ENCODE measurements at places on chromosomes 3 and 15.

DNA sequence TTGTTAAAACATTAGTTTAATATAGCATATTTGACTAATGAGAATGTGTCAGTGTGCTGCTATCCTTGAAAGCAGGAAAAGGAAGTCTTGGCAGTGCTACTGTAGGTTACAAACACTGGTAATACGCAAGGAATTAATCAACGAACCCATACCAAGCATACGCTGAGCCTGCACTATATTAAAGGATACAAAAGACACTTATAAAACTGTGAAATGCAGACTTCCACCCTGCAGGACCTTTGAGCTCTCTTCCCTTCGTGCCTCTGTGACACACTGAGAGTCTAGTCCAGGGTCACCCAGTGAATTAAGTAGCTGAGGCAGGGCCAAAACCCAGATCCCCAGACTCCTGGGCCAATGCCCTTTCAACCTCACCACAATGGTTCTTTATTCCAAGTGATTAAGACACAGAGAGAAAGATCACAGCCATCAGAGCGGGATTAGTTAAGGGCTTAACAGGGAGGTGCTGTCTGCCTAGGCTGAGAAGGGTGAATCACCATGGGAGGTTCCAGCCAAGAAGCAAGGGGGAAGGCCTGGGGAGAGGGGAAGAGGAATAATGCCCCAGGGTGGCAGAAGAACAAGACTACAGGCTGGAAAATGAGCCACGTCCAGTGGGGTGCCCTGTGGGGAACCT lies 6.8 kb downstream of the ANXA2 start:
- DNase-seq: no peak
- no peaks in the 10 kb centered on the region for H3K27me3 ChIP-seq
- H3K27ac ChIP-seq: peak overlapping the region; percentile 23
- H3K36me3 ChIP-seq: peaks cover 63% of the 10 kb centered on the region

DNA sequence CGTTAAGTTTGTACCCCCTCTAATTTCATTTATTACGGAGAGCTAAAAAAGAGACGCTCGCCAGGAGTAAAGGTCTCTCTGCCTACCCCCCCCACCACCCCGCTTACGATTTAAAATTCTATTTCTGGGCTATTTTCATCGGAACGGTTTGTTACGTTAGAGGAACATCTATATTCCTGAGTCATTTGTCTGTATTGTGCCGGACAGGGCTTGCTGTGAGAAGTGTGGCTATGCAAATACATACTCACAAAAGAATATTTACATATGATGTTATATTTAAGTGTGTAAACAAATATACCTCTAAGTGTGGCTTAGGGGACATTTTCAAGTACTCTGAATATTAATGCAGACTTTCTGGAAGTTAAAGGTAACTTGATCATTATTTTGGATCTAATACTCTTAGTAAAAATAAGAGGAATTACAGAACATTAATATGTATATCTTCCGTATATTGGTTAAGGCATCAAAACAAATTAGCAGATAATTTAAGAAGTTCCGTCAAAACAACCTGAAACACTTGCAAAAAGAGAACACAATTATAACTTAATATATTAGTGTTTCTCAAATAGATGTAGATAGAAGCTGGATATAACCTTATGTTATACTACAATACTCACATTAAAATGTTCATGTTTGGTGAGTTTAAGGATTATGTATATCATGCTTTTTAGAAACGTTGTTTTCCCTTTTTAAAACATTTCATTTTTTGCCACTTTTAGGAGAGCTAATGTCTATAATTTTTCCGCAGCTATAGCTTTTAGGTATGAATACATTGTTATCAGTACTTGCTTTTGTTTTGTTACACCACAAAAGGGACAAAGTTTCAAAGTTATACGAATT lies 1.6 kb upstream of the SHOX2 start:
- peak overlapping the region; percentile 27 for H3K4me3 ChIP-seq
- no peak for DNase-seq
- H3K27ac ChIP-seq: no peak overlapping the region
- H3K36me3 ChIP-seq: peaks cover 8% of the 10 kb centered on the region
- peaks cover 60% of the 10 kb centered on the region for H3K27me3 ChIP-seq

DNA sequence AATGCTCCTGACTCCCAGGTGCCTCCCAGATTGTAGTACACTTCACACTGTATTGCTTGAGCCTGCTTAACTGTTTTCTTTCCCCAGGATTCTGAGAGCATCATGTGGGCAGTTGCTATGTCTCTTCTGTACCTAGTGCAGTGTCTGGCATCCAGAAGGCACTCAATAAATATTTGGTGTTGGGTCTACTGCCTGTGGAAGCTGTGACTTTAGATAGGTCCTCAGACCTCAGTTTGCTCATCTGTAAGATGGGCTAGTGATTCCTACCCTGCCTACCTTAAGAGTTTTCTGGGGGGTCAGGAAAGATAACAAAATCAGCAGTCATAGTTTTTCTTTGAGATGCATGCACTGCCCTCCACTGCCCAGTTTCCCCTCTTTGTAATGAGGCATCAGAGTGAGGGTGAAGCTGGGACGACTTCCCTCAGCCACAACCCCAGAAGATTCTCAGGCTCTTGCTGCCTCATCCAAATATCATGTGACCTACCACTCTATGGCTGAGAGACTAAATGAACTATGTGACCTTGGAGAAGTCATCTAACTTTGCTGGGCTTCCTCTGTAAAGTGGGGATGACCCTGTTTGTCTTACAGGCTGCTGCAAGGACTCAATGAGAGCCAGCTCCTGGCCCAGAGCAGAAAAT lies 50.4 kb downstream of the ATP2B2 start:
- no peak for DNase-seq
- no peak overlapping the region for H3K27ac ChIP-seq
- no peak overlapping the region for H3K4me3 ChIP-seq
- no peaks in the 10 kb centered on the region for H3K36me3 ChIP-seq
- H3K4me1 ChIP-seq: no peaks in the 10 kb centered on the region

- H3K36me3 ChIP-seq: peaks cover 16% of the 10 kb centered on the region
- peaks cover 43% of the 10 kb centered on the region for H3K4me1 ChIP-seq
- peaks cover 14% of the 10 kb centered on the region for H3K27me3 ChIP-seq
- H3K27ac ChIP-seq: no peak overlapping the region
Measured at GRCh38 chr3:101938262-101938847, 89.0 kb downstream of the NFKBIZ start.

DNA sequence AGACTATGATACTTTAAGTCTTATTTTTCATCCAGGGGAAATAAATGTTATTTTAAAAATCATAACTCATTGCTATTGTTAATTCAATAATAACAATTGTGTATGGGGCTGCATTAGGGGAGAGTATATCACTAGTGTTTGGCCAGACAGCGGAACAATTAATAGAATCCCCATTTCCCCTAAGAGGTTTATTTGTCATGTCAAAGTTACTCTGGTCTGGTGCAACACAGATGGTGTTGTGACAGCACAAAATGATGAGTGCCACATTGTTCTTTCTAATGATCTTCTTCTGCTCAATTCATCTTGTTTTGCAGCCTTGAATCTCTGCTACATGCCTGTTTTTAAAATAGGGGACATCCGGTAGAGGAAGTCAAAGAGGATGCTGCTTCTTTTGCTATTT lies 351.6 kb downstream of the NSUN3 start:
- H3K36me3 ChIP-seq: no peaks in the 10 kb centered on the region
- DNase-seq: no peak
- H3K4me1 ChIP-seq: no peaks in the 10 kb centered on the region
- H3K27me3 ChIP-seq: no peaks in the 10 kb centered on the region
- no peak overlapping the region for H3K4me3 ChIP-seq

GRCh38 chr3:3227640-3228039 lies 48.1 kb upstream of the CRBN start:
- no peak overlapping the region for H3K27ac ChIP-seq
- H3K4me3 ChIP-seq: no peak overlapping the region
- H3K36me3 ChIP-seq: no peaks in the 10 kb centered on the region

DNA sequence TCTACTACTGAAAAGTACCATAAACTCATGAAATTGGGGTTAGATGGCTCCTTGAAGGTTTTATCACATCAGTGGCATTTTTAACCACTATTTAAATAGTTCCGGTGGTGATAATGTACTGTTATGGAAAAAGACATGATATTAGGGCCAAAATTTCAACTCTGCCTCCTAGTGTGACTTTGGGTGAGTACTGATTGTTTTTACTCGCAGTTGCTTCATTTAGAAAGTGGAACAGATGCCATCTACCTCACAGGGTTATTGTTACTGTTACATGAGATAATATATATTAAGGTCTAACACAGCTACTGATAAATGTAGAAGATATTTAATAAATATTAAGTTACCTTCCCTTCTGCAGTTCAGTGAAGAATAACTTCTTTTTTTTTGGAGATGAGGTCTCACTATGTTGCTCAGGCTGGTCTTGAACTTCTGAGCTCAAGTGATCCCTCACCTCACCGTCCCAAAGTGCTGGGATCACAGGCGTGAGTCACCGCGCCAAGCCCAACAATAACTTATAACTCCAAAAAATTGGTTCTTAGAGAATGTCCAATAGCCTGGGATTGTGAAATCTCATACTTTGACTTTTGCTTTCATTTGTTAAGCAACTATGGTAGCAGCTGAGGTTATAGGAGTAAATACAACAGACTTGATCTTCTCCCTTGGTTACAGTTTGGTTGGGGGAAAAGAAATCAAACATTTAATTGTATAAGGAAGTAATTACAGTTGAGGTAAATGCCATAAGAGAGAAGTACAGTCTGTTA lies 48.3 kb downstream of the MEF2A start:
- no peak overlapping the region for H3K4me3 ChIP-seq
- H3K36me3 ChIP-seq: peaks cover 3% of the 10 kb centered on the region
- DNase-seq: no peak
- H3K27me3 ChIP-seq: no peaks in the 10 kb centered on the region

DNA sequence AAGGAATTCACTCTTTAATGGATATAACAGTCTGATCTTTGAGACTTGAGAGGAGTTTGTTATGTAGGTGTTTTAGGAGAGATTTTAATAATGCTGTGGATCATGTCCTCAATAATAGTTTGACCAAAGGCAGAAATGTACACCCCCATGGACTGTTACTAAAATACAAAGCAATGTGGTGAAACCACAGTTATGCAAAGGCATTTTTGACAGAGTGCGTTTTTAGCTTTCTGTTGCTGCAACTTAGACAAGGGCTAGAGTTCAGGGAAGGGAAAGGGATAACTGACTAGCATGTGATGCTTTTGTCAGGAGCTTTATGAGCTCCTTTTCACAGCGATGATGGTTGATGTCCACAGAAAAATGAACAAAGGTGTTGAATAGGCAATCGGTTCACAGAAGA lies 3.6 kb upstream of the STARD5 start:
- H3K4me3 ChIP-seq: no peak overlapping the region
- H3K27me3 ChIP-seq: no peaks in the 10 kb centered on the region
- peaks cover 29% of the 10 kb centered on the region for H3K4me1 ChIP-seq
- DNase-seq: no peak
- H3K36me3 ChIP-seq: peaks cover under 1% of the 10 kb centered on the region

DNA sequence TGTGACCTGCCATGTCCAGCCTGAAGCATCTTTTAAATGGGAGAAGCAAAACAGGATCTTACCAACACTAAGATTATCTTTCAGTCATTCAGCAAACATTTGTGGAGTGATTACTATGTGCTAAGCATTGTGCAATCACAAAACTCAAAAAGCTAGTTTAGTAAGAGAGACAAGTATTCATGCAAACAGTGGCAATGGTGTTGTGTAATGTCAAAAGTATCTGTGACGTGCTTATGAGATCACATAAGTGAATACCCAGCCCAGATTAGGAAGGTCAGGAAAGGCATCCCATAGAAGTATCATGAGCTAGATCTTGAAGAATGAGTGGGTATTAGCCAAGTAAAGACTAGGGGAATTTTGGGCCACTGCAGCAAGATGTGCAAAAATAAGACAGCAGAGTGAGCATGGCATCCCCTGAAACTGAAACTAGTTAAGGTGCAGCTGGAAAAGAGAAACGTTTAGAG lies 32.1 kb downstream of the SEC62 start:
- H3K36me3 ChIP-seq: peaks cover 23% of the 10 kb centered on the region
- H3K4me3 ChIP-seq: no peak overlapping the region
- DNase-seq: no peak
- no peaks in the 10 kb centered on the region for H3K27me3 ChIP-seq

Data from activated CD4-positive, alpha-beta T cell treated with anti-CD3 and anti-CD28 coated beads, Interleukin-2, amount 10 ng/mL, durations not matched to agents 7 days and 5 days (primary cell).